GM19239 (cell line): ENCODE measurements at places on chromosomes 11 and 22.

DNA sequence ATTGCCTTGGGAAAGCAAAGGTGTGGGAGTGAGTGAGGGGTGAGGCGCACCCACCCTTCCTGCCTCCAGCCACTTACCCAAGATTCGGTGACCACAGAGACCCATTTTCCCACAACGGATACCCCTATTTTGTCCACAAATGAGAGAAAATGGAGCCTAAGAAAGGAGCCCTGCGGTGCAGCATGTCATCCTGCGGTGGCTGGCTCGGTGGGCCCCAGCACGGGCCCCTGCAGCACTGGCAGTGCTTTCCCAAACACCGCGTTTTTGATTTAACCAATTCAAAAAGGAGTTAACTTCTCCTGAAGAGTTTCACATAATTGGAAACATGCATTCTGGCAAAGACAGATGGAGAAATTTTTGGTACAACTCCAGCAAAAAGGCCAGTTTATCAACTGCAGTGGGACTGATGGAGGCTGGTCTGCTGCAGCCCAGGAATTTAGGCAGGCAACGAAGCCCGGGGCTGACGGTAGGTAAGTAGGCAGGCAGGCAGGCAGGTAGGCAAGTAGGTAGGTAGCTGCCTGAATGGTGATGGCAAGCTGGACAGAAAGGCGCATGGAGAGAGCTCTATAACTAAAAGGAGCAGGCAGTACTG lies 84.2 kb downstream of the FDX1 start:
- no peak for DNase-seq

- DNase-seq: peak; percentile 78
These were observed 2.4 kb upstream of the WNT11 start for GRCh38 chr11:76208438-76209374.

GRCh38 chr11:14972581-14973495 lies 687 bp upstream of the CALCA start:
- DNase-seq: no peak

GRCh38 chr11:33761471-33761870 lies 12.8 kb downstream of the FBXO3 start:
- no peak for DNase-seq

- no peak for DNase-seq
These were observed 98.9 kb upstream of the ISX start for GRCh38 chr22:34966980-34967565.

DNA sequence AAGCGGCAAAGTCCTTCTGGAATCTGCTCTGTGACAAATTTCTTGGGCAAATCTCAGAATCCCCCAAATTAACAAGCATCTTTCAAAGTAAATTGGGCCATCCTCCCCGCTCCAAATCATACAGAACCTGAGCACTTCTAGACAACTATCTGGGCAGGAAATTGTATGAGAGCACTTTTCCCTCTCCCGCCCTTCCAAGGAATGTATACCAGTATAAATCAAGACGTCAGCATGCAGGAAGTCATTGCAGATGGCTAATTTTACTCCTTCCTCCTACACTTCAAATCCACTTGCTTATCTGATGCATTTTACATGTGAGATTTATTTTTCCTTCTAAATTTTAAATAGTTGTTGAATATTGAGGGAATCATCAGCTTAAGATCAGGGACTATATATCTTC lies 52.1 kb downstream of the NTM start:
- DNase-seq: no peak

DNA sequence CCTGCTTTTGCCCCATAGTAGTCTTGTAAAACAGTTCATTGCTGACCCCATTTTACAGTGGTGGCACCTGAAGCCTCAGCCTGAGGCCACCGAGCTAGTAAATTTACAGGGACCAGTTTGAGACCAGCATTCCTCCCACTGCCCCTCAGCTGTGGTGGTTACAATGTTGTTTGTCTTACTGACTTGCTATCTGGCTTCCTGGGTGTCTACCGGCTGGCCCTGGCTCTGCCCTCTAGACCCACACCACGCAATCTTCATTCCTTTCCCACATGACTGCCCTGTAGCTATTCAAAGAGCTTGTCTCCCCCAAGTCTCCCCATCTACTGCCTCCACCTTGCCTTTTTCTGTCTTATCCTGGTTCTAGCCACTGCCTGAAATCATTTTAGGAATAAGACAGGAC lies 20.8 kb downstream of the PIK3IP1 start:
- DNase-seq: no peak
